ENCODE measurements at places on chromosomes 7 and 10.

GRCh38 chr7:106346678-106347217 is 62.0 kb upstream of the NAMPT start:
- peak; percentile 38 for DNase-seq

DNA sequence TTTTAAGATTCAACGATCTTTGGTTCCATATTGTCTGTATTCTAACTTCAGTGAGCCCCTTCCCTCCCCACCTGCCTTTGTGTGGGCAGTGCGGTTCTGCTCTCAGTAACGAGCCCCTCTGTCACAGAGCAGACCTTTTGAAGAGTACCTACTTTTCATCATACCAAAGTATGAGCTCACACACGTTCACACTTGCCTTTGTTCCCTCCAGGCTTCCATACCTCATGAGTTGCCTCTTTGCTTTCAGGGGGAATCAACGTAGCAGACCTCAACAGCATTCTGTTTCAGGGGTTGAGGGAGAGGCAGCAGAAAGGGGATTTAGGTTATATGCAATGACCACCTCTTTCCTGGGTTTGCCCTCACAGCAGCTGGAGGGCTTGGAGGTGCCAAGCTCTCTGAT is 211.4 kb upstream of the MDFIC start:
- no peak for DNase-seq

DNA sequence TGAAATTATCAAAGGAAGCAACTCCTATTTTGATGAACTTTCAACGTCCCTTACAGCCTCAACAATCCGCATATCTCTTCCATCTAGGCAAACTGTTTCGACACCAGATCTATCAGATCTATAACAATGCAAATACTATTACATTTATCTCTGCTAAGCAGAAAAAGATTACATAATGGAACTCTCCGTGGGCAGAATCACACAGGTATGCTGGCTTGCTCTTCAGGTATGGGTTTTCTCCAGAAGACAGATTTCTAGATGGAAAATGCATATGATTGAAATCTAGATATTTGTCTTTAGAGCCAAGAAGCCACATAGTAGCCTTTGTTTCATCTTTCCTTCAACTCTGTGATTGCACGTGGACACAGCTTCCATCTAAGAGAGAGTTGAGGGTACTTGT is 38.6 kb downstream of the ADAM12 start:
- DNase-seq, result no peak

DNA sequence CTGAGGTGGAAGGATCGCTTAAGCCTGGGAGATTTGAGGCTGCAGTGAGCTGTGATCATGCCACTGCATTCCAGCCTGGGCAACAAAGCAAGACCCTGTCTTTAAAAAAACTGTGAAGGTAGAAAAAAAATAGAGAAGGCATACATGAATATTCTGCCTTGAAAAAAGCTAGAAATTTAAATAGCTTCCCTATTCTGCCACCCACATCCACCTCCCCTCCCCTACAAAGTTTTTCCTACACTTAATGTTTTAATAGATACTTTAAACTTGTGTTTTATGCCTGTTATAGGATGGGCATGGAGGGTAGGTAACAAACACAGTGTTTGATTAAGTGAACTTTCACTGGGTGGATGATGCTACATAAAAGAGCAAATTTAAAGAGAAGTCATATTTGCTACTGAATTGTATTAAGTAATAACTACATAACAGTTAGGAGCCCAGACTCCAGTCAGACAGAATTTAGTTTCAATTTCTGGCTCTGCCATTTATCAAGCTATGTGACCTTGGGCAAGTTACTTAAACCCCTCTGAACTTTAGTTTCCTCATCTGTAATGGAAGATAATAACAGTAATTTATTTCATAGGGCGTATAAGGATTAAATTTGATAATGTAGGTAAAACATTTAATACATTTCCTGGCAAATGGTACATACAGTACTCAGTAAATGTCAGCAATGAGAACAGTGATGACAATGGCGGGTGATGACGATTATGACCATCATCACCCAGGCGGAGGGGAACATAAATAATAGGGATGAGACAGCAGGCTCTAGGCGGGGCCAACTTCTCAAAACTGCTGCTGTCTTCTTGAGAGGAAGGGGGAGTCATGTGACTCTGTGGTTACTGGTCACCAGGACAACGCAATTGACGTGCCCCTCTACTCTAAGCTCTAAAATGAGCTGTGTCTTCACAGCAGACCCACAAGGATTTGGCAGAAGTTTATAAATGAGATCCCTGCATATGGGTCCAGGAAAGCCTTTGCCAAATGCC is 15.8 kb downstream of the DNMBP start:
- peak; percentile 12 for DNase-seq

DNA sequence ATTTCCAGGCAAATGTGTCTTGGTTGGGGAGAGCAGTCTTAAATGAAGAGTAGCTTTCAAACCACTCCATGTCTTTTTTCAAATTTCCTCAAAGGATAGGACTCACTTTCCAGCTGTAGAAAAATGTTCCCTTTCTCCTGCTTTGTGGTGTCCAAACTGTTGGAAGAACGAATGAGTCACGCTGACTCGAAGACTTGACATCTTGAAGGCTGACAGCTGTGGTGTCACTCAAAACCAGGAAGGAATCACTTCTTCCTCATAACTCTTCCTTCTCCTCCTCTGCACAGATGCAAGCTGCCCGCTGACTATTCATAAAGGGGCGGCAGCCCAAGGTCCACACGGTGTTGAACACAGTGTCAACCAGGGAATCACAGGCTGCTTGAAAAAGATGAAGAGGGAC is 19.2 kb downstream of the PLA2G12B start:
- DNase-seq, result no peak

GRCh38 chr7:4692055-4692454 is 10.0 kb downstream of the FOXK1 start:
- no peak for DNase-seq

GRCh38 chr10:111986079-111986478 is 197.5 kb downstream of the GPAM start:
- DNase-seq, result no peak

DNA sequence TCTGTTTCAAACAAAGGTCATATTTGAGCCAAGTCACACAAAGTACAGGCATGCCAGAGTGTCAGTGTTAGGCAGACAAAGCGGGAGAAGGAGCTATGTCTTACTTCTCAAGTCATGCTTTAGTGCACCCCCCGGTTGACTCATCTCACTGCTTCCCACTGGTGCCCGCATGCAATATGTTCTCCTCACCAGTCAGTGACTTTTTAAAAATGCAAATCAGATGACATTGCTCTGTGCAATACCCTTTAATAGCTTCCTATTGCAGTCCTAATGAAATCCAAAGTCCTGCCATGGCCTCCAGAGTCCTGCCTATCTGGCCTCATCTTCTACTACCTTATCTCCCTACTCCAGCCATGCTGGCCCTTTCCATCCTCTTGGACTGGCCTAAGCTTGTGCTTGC is 429.1 kb downstream of the ACTR3B start:
- DNase-seq, result no peak

- no peak for DNase-seq
Observed at GRCh38 chr7:38829488-38830165, 79.4 kb downstream of the VPS41 start.
